GM12864 (cell line): ENCODE measurements at places on chromosomes 4 and X.

- DNase-seq, result peak; percentile 13
Observed at GRCh38 chr4:75655562-75655961, 17.6 kb downstream of the G3BP2 start.

- DNase-seq, result no peak
Observed at GRCh38 chrX:151505796-151506195, 57.7 kb upstream of the PASD1 start.

DNA sequence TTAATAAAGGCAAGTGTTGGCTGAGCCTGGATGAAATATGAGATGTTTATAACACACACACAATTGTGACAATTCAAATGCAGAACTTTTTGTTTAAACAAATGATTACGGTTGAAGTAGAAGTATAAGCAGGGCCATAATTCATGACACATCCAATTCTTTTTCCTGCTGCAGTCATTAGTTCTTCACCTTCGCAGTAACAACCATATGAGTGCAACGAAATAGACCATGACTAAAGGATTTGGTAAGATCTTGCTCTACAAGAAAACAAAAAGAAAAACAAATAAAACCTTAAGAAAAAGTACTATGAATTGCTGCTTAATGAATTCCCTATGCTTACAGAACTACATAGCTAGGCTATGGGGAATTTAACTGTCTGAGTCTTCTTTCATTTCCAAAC is 13.9 kb upstream of the BMPR1B start:
- no peak for DNase-seq

GRCh38 chr4:1084796-1085403 is 28.5 kb downstream of the RNF212 start:
- no peak for DNase-seq

DNA sequence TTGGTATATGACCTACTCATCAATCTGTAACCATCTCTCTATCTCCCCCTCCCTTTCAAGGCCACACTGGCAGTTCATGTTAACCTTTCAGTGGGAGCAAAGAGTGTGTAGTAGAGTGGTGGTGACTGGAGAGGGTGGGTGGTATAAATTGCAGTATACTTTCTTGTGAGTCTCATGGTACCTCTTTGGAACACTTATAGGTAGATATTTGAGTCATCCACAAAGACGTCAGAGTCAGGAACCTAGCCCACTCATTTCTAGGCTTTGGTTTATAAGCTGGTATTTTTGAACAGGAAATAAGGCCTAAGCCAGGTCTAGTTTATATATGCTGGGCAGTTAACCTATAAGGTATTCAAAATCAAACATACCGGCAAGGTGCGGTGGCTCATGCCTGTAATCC is 36.3 kb downstream of the RLIM start:
- DNase-seq, result no peak

DNA sequence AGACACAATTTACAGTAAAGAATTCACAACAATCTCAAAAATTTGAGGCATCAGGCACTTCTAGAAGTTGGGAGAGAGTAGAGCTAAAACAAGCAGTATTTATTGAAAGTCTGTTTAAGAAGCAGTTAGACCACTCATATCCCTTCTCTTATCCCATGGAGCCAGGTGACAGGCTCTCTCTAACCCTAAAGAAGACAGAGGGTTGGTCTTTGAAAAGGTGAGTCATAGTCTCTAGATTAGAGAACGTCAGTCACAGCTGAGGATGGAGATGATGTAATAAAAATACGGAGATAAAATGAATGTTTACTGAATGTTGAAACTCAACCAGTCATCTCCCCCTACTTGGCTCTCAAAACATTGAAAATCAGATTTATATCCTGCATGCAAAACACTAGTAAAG is 223.8 kb downstream of the CHIC2 start:
- DNase-seq, result no peak

DNA sequence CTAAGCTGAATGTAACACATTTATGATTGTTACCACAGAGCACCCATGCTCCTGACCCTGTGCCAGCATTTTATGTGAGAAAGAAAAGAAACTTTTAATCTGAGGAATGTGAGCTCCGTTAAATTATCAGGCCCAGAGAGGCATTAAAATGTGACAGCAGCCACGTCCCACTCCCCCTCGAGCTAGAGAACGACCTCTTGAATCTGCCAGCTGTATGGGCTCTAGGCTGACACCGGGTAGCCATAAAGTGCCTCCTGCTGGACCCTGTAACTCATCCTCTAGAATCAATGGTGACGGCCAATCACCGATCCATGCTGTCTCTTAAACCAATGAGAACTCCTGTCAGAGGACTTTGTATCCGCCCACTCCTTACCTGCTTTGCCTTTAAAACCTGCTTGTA is 110.2 kb upstream of the ADRA2C start:
- DNase-seq, result no peak

GRCh38 chr4:16120720-16121119 is 36.9 kb upstream of the PROM1 start:
- no peak for DNase-seq

- DNase-seq, result no peak
Observed at GRCh38 chr4:55546506-55546755, 278 bp downstream of the CLOCK start.

- no peak for DNase-seq
Observed at GRCh38 chr4:84925558-84925957, 40.9 kb downstream of the WDFY3 start.

DNA sequence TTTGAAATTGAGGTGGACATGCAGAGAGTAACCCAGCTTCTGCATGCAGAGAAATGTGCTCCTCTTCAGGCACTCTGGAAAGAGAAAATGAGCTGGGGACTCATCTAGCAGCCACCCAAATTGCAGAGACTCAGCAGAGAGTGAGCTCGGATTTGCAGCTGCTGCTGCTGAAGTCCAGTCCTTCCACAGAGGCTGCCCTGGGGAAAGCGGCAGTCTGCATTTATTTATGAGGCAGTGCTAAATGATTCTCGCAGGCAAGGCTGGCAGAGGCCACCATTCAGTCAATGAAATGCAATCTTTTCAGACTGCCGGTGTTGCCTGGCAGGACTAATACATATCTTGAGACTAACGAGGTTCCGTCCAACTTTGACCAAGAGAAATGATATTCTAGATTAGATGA is 404.8 kb downstream of the NLGN4X start:
- DNase-seq, result no peak

- DNase-seq, result no peak
Observed at GRCh38 chrX:17846045-17846444, 15.1 kb downstream of the RAI2 start.
